ENCODE measurements at places on chromosomes 7 and 10. TPM values are rescaled to one million over a fixed set of nuclear protein-coding genes. Genes with fewer than 3 reads are reported as not detected.

The IQUB gene
- 1.8 TPM for polyA plus RNA-seq

The TSPAN33 gene
- 316 TPM for polyA plus RNA-seq

The ADAM12 gene
- polyA plus RNA-seq: 0.26 TPM

DNA sequence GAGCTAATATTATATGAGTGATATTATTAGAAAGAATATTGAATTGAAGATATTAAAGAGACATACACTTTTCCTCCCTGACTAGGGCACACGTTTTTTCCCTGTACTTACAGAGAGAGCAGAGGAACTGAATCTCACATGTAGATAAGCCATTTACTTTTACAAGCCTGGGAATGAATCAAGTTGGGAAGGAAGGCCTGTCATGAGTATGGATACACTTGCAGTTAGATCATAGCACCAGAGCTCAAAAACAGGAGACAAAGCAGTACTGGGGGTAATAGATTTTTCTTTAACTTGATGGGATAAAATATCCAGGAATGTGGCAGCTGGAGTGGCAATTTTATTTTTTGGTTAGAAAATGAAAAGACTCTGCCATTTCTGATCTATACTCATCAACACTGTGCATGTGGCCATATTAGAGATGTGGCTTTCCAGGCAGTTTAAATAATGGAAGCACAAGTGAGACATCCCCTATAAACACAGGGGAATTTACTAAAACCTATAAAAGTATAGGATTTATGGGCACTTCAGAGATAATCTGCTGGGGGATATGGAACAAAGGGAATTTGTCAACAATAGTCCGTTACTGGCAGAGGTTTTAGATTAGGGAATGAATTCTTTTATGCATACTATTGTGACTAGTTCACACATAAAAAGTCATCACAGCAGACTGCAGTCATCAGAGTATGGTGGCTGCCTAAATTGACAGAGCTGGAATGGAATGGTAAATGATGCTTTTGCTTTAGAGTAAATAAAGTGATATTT, 657.7 kb upstream of the MBL2 start:
- H3K4me3 ChIP-seq: no peak overlapping the region
- no peaks in the 10 kb centered on the region for H3K4me1 ChIP-seq
- H3K36me3 ChIP-seq: no peaks in the 10 kb centered on the region
- no peaks in the 10 kb centered on the region for H3K27me3 ChIP-seq
- H3K27ac ChIP-seq: no peak overlapping the region

GRCh38 chr10:47295411-47295810, 4.6 kb upstream of the GDF10 start:
- no peak overlapping the region for H3K4me3 ChIP-seq
- DNase-seq: no peak
- H3K36me3 ChIP-seq: no peaks in the 10 kb centered on the region
- H3K27ac ChIP-seq: no peak overlapping the region
- no peaks in the 10 kb centered on the region for H3K27me3 ChIP-seq
- H3K4me1 ChIP-seq: no peaks in the 10 kb centered on the region

All from kidney (tissue), 22 donors.